COLO829 (cell line): ENCODE measurements at places on chromosomes 5 and 9.
A peak's percentile ranks its signal among the peaks of the same experiment; 100 is the strongest.

DNA sequence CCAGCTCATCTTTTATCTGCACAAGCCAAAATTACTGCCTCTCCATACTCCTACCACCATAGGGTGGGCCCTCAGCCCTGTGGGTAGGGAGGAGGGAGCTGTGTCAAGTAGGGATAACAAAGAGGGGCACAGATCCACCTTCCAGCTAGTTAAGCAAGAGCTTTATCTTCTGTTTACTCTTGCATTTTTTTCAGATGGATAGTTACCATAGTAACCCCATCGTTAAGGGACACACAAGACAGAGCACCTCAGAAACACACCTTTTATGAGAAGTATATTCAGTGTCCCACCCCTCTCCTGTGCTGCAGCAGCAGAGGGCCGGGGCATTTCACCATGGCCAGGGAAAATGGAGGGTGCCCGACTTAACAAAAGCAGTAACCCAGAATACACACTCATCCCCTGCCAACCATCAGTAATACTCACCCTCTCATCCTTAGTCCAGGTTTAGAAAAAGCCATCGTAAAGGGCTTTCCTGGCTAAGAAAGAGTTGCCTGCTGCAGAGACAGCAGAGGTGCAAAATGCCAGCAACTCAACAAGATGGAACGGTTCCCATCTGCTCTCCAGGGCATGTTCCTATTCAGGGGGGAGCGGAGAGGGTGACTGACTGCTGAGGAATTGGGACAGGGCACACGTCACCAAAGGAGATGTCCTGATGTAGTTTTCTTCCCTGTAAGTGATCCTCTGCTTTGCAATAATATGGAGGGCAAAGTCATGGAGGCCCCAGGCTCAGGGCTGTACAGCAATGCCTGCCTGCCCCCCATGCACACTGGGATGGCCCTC, 25.1 kb downstream of the MACROH2A1 start:
- no peak for DNase-seq

DNA sequence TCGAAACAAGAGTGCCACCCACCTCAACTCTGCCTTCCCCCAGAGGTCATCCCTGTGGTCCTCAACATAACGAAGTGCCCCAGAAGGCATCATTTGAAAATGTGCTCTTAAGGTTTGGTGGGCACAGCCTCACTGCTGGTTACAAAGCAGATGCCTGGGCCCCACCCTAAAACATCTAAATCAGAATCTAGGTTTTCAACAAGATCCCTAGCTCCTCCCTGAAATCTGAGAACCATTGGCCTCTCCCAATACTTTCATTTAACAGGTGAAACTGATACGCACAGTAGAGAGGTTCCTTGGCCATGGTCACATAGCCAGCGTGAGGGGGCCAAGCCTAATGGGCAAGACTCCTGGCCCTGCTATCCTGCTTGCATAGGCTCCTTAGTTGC, 376.2 kb upstream of the CLINT1 start:
- no peak for DNase-seq

GRCh38 chr5:32589942-32590869, 4.8 kb downstream of the SUB1 start:
- DNase-seq: peak; percentile 15

DNA sequence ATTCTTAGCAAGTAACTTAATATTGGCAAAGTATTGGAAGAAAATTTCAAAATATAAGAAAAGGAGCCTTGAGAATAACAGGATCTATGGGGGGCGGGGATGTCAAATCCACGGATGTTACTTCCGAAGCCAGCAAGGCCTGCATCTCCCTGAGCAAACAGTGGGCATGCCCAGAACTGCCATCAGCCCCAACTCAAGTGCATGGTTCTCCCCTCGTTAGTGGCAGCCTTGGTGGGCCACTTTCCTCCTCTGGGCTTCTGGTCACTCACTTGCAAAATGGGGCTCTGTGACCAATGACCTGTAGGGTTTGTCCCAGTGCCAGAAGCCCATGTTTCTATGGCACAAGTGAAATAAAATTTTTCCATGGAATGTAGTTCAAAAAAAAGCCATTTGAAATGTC, 27.2 kb upstream of the MED10 start:
- DNase-seq: no peak

DNA sequence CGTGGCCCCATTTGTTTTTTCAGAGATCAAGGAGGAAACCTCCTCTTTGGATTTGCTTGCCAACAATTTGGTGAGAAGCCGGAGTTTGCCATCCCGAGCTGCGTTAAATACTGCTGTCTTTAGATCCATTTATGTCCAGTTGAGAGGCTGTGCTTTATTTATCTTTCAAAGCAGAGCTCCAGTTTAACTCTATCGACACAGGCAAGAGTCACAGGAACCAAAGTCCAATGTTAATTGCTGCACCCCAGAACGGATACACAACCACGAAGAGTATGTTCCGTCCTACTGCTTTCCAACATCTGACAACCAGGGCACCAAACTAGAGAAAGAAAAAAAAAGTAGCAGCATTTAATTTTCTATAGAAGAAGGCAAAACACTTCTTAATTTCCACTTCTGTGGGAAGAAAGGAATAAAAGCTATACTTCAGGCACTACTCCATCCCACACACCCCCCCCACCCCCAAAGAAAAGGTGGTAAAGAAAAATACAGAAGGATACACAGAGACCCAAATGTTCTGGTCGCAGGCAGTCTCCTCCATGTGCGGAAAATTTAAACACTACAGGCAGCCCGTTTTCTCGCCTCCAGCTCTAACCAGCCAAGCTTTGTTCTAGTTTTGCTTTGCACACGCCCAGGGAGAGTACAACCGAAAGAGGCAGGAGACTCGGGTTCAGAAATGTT, 1.1 kb downstream of the FEM1C start:
- no peak for DNase-seq

DNA sequence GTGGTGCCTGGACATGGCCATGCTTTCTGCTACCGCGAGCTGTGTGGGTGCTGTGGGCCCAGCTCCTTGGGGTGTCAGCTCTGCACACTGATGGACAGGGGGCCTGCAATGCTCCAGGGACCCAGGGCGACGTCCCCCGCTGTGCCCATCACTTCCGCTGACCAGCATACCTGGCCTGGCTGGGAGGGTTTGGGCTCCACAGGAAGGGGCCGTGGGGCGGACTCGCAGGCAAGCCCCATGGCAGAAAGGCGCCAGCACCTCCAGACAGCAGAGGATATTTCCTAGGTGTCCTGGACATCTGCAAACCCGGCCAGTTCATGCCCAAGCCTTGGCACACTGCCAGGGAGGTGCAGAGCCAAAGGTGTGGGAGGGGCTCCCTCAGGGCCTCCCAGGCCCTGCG, 295.8 kb upstream of the IRX4 start:
- DNase-seq: no peak

GRCh38 chr5:122124766-122125165, 4.6 kb upstream of the ZNF474 start:
- no peak for DNase-seq

DNA sequence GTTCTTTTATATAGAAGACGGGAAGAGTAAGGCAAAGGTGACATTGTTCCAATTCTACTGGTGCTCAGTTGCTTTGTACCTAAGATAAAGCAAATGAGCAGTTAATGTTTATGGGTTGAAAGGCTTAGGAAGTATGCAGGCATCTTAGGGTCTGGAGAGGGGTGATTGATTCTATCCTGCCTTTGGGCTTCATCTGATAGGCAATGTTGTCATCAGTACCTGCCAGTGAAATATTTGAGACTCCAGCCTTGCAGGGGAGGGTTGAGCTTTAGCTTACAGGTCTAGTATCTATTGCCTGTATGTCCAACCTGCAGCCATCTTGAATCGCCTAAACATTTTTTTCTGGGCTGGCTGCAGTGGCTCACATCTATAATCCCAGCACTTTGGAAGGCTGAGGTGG, 13.8 kb upstream of the CTSV start:
- DNase-seq: no peak

- DNase-seq: no peak
Measured at GRCh38 chr9:6575324-6576034, 70.0 kb downstream of the GLDC start.

DNA sequence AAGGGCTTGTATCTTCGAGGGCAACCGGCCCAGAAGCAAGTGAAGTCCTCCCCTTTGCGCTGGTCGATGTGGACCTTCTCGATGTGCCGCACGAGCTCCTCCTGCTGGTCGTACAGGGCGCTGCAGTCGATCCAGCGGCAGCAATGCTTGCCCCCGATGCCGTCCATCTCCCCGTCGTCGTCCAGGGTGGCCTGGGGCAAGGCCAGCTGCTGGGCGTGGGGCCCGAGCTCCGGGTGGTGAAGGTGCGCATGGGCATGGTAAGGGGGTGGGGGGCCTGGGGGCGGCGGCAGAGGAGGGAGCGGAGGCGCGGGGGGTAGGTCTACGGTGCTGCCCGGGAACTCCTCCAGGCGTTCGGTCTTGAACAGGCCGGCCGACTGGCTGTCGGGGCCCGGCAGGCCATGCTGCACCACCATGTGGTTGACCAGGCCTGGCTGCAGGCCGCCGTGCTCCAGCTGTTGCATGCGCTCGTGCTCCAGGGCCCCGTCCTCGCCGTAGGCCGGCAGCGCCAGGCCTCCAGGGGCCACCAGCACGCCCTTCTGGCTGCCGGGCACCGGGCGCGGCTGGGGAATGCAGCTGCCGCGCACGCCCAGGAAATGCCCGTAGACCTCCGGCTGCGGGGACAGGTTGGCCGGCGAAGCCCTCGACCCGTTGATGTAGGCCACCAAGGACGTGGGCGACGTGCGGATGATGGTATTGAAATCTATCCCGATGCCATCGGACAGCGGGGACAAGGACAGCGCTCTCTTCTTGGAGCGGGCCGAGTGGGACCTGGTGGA, 181.8 kb downstream of the GLIS3 start:
- peak; percentile 14 for DNase-seq

DNA sequence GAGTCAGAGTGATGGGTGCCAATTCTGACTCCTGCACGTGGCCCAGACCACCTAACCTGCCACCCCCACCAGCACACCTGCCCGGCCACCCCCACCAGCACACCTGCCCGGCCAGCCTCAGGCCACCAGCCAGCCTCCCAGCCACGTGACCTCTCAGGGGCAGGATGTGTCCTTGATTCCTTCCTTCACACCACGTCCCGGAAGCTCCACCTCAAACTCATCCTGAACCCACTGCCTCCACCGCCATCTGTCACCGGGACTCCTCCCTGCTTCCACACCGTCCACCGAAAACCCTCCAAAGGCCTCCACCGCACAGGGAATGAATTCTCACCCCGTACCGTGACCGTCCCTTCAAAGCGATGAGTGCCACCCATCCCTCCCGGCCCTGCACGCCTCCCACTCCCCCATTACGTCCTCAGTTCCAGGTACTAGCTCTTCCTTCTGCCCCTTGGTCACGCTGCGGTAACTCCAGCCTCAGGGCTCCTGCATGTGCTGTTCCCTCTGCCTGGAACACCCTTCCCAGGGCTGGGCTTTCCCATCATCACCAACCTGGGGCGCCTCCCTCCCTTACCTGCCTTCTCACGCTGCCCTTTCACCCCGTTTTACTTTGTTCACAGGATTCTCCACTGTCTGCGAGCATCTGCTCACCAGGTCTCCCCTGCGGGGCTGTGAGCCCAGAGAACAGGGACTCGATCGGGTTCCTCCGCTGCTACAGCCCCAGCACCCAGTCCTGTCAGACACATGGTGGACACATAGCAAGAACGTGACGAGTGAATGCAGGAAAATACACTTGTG, 82.9 kb downstream of the ADAMTS2 start:
- DNase-seq: no peak

GRCh38 chr9:89591274-89592212, 13.3 kb upstream of the GADD45G start:
- no peak for DNase-seq

DNA sequence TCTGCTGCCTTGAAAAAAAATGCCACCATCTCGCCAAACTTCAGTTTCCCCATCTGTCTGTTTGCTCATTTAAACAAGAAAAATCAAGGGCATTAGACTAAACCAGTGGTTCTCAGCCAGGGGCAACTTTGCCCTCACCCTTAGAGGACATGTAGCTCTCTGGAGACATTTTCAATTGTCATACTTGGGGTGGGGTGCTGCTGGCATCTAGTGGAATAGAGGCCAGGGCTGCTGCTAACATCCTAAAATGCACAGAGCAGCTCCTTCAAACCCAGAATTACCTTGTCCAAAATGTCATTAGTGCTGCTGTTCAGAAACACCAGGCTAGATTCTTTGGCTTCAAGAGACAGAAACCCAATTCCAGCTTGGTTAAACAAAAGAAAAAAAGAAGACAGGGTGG, 71.1 kb upstream of the FOXE1 start:
- no peak for DNase-seq

GRCh38 chr5:80437326-80437725, 29.5 kb downstream of the ZFYVE16 start:
- DNase-seq: no peak

DNA sequence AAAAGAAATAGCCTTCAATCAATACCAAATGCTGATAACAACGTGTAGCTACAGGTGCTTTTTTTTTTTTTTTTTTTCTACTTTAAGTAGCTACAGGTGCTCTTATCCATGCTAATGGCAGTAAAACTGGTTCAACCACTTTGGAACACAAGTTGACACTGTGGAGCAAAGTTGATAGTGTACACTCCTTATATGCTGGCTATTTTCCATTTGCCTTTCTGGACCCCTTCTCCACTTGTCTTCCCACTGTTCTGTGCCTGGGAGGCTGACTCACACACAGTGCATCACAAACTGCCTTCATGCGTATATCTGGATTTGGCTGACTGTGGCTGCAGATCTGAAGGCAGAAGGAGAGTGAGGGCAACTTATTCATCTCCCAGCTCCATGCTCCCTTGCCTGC, 247.9 kb downstream of the MSX2 start:
- DNase-seq: no peak
